ENCODE measurements at places on chromosomes 5 and 9. TPM values are rescaled to one million over a fixed set of nuclear protein-coding genes. Genes with fewer than 3 reads are reported as not detected.

- peak; percentile 15 for DNase-seq
These were observed 565.7 kb upstream of the FTMT start for GRCh38 chr5:121285801-121286521.

DNA sequence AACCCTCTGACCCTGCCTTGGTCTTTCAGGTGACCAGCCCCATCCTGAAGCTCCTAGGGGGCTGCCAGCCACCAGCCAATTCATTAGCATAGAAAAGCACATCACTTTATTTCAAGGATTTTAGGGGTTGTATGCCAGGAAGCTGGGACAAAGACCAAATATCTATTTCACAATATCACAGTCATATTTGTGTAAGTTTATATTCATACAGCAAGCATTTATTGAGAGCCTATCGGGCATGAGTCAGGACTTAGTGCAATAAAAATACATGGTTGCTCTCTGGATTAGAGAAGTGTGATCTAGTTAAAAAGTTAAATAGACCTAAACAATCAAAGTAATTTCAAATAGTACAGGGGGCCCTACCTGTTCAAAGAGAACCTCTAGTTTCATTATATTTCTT is 113.8 kb downstream of the ERCC6L2 start:
- no peak for DNase-seq

The CLINT1 gene
- 80.4 TPM for total RNA-seq

- no peak for DNase-seq
These were observed 39.4 kb downstream of the NNT start for GRCh38 chr5:43642428-43642827.

The PRDM9 gene
- total RNA-seq, result not detected

- peak; percentile 4 for DNase-seq
These were observed 102.4 kb upstream of the SMC2 start for GRCh38 chr9:103991698-103992097.

- no peak for DNase-seq
These were observed 91.8 kb downstream of the GLIS3 start for GRCh38 chr9:4207881-4208615.

- no peak for DNase-seq
These were observed 53.0 kb upstream of the RFX3 start for GRCh38 chr9:3578786-3579185.

The SHISAL2B gene
- 0.30 TPM for total RNA-seq

DNA sequence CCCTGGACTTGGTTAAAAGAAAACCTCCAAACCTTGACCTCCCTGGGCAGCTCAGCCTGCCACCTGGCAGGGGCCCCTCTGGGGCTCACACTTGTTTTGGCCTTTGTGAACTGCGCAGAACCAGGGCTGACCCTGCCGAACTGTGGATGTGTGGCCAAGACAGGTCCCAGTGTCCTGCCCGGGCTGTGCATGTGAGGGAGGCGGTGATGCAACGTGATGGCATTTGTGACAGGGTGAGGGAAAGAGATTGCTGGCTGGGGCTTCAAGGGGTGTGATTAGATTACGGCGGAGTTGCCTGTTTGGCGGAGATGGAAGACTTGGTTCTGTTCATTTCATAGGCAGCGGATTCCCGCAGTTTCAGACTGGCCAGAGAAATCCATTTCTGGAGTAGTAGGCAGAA is 30.4 kb upstream of the NKX2-5 start:
- DNase-seq, result no peak

Measured in spinal cord (tissue), 10 donors.